ENCODE measurements at places on chromosomes 16 and 17.

DNA sequence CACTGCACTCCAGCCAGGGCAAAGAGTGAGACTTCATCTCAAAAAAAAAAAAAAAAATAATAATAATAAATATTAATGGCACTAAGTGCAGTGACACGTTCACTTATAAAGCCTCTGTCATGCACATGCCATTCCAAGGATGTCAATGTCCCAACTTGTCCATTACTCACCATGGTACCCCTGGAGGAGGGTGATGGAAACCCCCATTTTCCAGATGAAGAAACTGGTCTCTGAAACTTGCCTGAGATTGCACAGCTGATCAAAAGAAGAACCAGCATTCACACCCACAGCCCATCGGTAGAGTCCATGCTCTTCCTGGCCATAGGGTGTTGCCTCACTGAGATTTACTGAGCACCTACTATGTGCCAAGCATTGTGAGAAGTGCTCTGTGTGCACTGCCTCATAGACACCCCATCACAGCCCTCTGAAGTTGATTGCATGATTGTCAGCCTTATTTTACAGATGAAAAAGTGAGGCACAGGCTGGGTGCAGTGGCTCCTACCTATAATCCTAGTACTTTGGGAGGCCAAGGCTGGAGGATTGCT is 123.7 kb downstream of the ABCC1 start:
- H3K4me3 ChIP-seq = no peak overlapping the region
- no peak for DNase-seq

DNA sequence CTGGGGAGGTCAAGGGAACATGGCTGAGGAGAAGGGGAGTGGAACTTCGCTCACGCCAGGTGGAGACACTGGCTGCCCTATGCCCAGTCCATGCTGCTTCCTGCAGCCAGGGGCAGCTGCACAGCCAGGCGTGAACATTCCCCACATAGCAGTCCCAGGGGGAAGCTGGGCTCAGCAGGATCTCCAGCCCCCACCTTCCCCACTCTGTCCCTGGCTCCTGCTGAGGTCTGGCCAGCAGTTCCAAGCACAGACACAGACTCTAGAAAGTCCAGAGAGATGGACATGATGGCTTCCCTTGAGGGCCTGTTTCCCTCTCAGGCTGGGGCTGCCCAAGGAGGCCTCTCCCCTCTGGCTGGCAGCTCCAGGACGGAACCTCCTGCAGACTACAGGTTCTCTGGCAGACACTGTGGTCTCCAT is 9.3 kb downstream of the JUP start:
- no peak overlapping the region for H3K4me3 ChIP-seq
- no peaks in the 10 kb centered on the region for H3K4me1 ChIP-seq
- peaks cover 13% of the 10 kb centered on the region for H3K27me3 ChIP-seq
- no peaks in the 10 kb centered on the region for H3K36me3 ChIP-seq
- no peak for DNase-seq

DNA sequence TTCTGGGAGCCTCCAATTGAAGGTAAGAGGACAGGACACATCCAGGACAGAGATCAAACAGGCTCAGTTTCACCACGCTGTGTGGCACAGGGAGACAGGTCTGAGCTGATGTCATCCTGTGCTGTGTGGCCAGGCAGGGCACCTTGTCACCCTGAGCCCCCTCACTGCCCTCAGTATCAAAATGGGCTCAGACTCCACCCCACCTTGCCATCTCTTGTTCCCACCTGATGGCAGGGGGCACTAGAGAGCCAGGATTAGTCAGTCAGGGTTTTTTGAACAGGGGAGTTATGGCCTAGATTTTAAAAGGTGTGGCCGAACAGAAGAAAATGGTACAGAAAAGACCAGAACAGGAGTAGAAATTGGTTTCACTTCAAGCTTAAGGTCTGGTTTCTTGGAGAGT is 2.6 kb downstream of the KAT2A start:
- H3K27me3 ChIP-seq = no peaks in the 10 kb centered on the region
- peaks cover 31% of the 10 kb centered on the region for H3K36me3 ChIP-seq

- peak overlapping the region; percentile 76 for H3K4me3 ChIP-seq
- peak overlapping the region; percentile 97 for H3K27ac ChIP-seq
- DNase-seq = peak; percentile 84
These were observed 4.3 kb upstream of the PPP1R1B start for GRCh38 chr17:39622380-39623006.

DNA sequence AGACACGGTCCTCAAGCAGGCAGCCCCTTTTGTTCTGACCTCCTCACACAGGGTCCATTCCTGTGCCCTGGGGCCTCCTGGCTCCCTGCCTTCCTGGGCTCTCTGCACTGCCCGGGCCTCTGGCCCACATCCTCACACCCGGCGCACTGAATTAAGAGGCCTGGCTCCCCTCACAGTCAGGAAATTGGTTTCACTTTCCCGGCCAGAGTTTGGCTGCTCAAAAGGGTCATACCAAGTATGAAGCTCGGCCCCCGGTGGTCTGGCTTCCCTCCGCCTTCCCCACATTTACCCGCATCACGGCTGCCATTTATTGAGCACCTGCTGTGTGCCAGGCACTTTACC is 220.0 kb downstream of the NTN1 start:
- peak overlapping the region; percentile 23 for H3K4me3 ChIP-seq
- no peak for DNase-seq
- H3K36me3 ChIP-seq = peaks cover 2% of the 10 kb centered on the region
- H3K4me1 ChIP-seq = peaks cover 13% of the 10 kb centered on the region
- H3K27me3 ChIP-seq = peaks cover 1% of the 10 kb centered on the region

DNA sequence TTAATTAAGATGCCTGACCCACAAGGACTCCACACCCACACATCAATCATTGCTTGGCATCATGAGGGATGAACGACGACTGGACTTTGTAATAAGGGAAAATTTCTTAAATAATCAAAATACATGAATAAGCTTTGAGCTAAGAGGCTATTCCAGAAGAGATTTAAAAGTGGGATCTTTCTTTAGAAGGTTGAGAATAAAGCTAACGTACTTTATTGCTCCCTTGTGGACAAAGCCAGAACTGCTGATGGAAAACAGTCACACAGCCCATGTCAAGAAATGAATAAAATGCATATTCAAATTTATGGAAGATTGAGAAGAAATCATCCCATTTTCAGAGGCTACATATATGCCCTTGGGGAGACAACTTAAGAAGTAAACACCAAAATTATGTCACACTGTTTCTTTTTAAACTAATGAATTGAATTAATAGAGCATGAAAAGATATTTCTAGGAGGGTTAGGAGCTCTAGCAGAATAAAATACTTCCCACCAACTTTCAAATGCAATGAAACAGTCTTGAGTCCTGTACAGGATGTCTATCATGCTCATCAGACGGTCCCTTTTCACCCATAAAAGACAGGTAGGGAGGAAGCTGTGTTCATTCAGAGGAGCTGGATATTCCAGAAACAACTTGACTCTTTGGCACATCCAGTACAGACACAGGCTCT is 60.2 kb upstream of the PHOSPHO1 start:
- no peak overlapping the region for H3K27ac ChIP-seq
- no peaks in the 10 kb centered on the region for H3K36me3 ChIP-seq
- no peak overlapping the region for H3K4me3 ChIP-seq
- H3K27me3 ChIP-seq = no peaks in the 10 kb centered on the region
- peaks cover 15% of the 10 kb centered on the region for H3K4me1 ChIP-seq

- no peak for DNase-seq
- H3K27ac ChIP-seq = no peak overlapping the region
- H3K27me3 ChIP-seq = peaks cover 1% of the 10 kb centered on the region
- H3K4me1 ChIP-seq = peaks cover 12% of the 10 kb centered on the region
These were observed 8.2 kb downstream of the HSD3B7 start for GRCh38 chr16:30992931-30993816.

- H3K27ac ChIP-seq = no peak overlapping the region
- H3K27me3 ChIP-seq = peaks cover 35% of the 10 kb centered on the region
- no peaks in the 10 kb centered on the region for H3K4me1 ChIP-seq
- H3K36me3 ChIP-seq = no peaks in the 10 kb centered on the region
These were observed 171.2 kb downstream of the WSCD1 start for GRCh38 chr17:6241381-6241780.

DNA sequence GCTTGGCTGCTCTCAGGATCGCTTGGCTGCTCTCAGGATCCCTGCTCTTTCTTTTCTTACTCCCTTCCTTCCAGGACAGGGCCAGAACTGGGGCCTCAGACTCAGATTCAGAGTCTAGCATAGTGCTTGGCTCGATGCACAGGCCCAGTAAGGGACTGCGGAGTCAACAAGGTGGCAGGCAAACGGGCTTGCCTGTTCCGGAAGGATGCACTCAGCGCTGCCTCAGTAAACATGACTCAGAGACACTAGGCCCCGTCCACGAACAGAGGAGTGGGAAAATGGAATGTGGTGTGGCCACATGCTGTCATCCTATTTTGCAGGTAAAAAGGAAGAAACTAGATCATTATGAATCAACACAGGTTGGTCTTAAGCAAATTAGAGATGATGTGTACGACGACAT is 9.8 kb downstream of the SPHK1 start:
- no peak for DNase-seq
- peaks cover 27% of the 10 kb centered on the region for H3K36me3 ChIP-seq
- no peaks in the 10 kb centered on the region for H3K4me1 ChIP-seq
- no peak overlapping the region for H3K27ac ChIP-seq
- H3K4me3 ChIP-seq = no peak overlapping the region
- H3K27me3 ChIP-seq = no peaks in the 10 kb centered on the region

- no peak overlapping the region for H3K27ac ChIP-seq
- DNase-seq = no peak
- H3K36me3 ChIP-seq = no peaks in the 10 kb centered on the region
These were observed 22.3 kb upstream of the G6PC1 start for GRCh38 chr17:42878123-42878880.

DNA sequence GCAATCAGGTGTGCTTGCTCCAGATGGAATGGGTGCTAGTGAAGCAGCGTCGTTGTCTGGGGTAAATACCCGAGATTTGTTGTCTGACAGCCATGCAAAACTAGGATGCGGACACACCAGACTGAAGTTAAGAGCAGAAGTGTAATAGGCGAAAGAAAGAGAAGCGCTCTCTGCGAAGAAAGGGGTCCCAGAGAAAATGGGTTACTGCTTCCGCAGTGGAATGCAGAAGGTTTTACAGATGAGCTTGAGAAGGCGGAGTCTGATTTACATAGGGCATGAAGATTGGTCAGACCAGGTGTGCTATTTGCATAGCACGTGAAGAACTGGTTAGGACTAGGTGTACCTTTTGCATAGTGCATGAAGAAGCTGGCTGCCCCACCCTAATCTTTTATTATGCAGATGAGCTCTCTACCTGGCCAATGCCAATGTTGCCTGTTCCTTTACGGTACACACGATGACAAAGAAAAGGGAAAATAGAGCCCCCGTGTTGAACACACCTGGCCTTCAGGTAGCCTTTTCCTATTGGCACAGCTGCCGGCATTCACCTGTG is 32.0 kb upstream of the SNN start:
- H3K36me3 ChIP-seq = no peaks in the 10 kb centered on the region
- no peak overlapping the region for H3K27ac ChIP-seq
- DNase-seq = no peak
- peaks cover 12% of the 10 kb centered on the region for H3K4me1 ChIP-seq

- no peak for DNase-seq
- no peak overlapping the region for H3K27ac ChIP-seq
- H3K4me3 ChIP-seq = no peak overlapping the region
These were observed 72.0 kb downstream of the KANSL1 start for GRCh38 chr17:46121165-46121764.

GRCh38 chr17:41521574-41522261 is 3.0 kb upstream of the KRT15 start:
- no peaks in the 10 kb centered on the region for H3K36me3 ChIP-seq
- no peak overlapping the region for H3K4me3 ChIP-seq
- H3K27ac ChIP-seq = no peak overlapping the region
- DNase-seq = no peak
- H3K27me3 ChIP-seq = peaks cover 6% of the 10 kb centered on the region

GRCh38 chr16:83187405-83187804 is 560.6 kb downstream of the CDH13 start:
- peaks cover 6% of the 10 kb centered on the region for H3K27me3 ChIP-seq
- peak; percentile 43 for DNase-seq
- H3K4me1 ChIP-seq = peaks cover 3% of the 10 kb centered on the region
- H3K4me3 ChIP-seq = no peak overlapping the region

DNA sequence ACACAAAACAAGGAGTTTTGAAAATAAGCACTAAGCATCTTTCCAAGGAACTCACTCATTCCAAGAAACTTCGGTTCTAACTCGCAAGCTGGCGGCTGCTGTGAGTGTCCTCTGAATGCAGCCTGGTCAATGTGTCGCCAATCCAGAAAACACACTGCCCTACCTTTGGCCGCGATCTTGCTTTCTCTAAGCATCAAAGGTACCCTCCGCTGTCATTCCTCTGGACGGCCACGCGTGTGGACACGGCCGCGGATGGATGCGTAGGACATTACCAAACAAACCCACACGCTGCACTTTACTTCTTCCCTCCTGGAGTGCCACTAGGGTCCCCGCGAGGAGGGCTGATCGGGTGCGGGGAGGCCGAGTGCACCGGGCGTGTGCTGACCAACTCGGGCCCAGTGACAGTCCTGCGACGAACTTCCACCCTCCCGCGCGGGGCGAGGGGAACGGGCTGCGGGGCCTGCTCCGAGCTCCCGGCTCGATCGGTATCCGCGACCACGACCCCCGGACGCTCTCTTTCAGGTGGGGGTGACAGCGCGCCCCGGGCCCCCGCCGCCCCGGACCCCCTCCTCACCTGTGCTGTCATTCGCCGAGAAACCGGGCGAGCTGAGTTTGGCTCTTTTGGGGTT is 1.1 kb downstream of the CREBBP start:
- peak; percentile 57 for DNase-seq
- peak overlapping the region; percentile 85 for H3K27ac ChIP-seq
- peaks cover 17% of the 10 kb centered on the region for H3K36me3 ChIP-seq
- peaks cover 55% of the 10 kb centered on the region for H3K4me1 ChIP-seq
- no peaks in the 10 kb centered on the region for H3K27me3 ChIP-seq

- no peak overlapping the region for H3K27ac ChIP-seq
- peaks cover 79% of the 10 kb centered on the region for H3K36me3 ChIP-seq
- DNase-seq = no peak
- no peaks in the 10 kb centered on the region for H3K27me3 ChIP-seq
- H3K4me3 ChIP-seq = no peak overlapping the region
These were observed 9.3 kb downstream of the ZNF263 start for GRCh38 chr16:3292604-3293003.

GRCh38 chr16:84753412-84754326 is 53.9 kb downstream of the USP10 start:
- DNase-seq = no peak
- H3K4me1 ChIP-seq = peaks cover 82% of the 10 kb centered on the region
- no peaks in the 10 kb centered on the region for H3K27me3 ChIP-seq
- H3K27ac ChIP-seq = no peak overlapping the region

- H3K36me3 ChIP-seq = no peaks in the 10 kb centered on the region
- peaks cover 2% of the 10 kb centered on the region for H3K4me1 ChIP-seq
- H3K4me3 ChIP-seq = no peak overlapping the region
- H3K27ac ChIP-seq = no peak overlapping the region
These were observed 75.8 kb downstream of the AXIN2 start for GRCh38 chr17:65485388-65486299.

- no peaks in the 10 kb centered on the region for H3K36me3 ChIP-seq
- H3K27ac ChIP-seq = no peak overlapping the region
- H3K27me3 ChIP-seq = peaks cover 9% of the 10 kb centered on the region
- no peak for DNase-seq
These were observed 98.8 kb downstream of the SYCE1L start for GRCh38 chr16:77297996-77298395.

GRCh38 chr17:51496378-51496777 is 236.0 kb downstream of the UTP18 start:
- H3K4me1 ChIP-seq = no peaks in the 10 kb centered on the region
- H3K27me3 ChIP-seq = no peaks in the 10 kb centered on the region
- no peak overlapping the region for H3K27ac ChIP-seq
- H3K36me3 ChIP-seq = no peaks in the 10 kb centered on the region
- DNase-seq = no peak

All from activated CD4-positive, alpha-beta memory T cell treated with anti-CD3 and anti-CD28 coated beads for 36 hours (primary cell).